ENCODE measurements at places on chromosomes 16 and 17.

GRCh38 chr17:48610282-48611211 lies at the start of gene HOXB7:
TSS of gene HOXB7 (minus strand) at chr17:48611017. CDS start at chr17:48610918, 99 bp downstream.
- peak; percentile 64 for DNase-seq

- no peak for DNase-seq
These were observed 168.8 kb downstream of the CYLD start for GRCh38 chr16:50910736-50911100.

DNA sequence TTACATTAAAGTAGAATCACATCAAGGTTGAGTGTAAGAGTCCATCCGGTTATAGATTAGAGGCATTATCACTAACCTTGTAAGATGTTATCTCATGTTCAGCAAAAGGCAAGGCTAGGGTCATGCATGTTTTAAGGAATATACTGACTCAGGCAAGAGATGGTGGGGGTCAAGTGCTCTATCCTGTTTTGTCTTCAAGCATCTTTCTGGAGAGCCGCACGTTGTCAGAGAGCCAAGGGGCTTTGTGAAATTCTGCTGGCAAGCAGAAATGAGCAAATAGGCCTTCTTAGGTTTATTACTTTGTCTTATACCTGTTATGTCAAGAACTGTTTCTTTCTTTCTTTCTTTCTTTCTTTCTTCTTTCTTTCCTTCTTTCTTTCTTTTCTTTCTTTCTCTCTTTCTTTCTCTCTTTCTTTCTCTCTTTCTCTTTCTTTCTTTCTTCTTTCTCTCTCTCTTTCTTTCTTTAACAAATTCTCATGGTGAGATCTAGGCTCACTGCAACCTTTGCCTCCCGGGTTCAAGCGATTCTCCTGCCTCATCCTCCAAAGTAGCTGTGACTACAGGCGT lies 47.3 kb upstream of the IL34 start:
- no peak for DNase-seq

GRCh38 chr16:17152311-17152710 lies 318.4 kb downstream of the XYLT1 start:
- no peak for DNase-seq

- peak; percentile 77 for DNase-seq
These were observed 20.4 kb upstream of the YPEL2 start for GRCh38 chr17:59311051-59311468.

GRCh38 chr17:67461876-67462275 lies 84.8 kb downstream of the PITPNC1 start:
- DNase-seq = no peak

- DNase-seq = no peak
These were observed 56.3 kb upstream of the HS3ST4 start for GRCh38 chr16:25635454-25635853.

GRCh38 chr17:72890711-72891110 lies 201.8 kb downstream of the SLC39A11 start:
- no peak for DNase-seq

DNA sequence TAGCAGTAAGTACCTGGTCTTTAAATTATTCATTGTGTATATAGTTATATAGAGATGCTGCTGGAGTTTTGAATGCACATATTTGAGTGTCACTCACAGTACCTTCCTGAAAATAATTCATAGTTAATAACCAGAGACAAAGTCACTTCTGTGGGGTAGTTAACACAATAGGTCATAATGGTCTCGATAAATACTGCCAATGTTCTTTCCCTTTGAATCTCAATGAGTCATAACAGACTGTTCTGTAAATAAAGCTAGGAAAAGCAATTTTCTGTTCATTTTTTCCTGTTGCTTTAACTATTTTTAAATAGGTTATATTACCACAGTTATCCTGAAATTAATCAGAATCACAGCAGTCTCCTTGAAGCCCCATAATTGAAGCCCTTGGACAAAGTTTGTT lies 87.2 kb downstream of the MAP2K4 start:
- no peak for DNase-seq

GRCh38 chr17:4540224-4540651 lies 14.9 kb downstream of the MYBBP1A start:
- no peak for DNase-seq

- DNase-seq = no peak
These were observed 1.6 kb upstream of the CCL13 start for GRCh38 chr17:34354637-34355036.

GRCh38 chr17:43701318-43701743 lies 39.6 kb upstream of the MEOX1 start:
- peak; percentile 46 for DNase-seq

Data from CD4-positive, alpha-beta T cell treated with Interleukin-21 for 1 hour (primary cell).